Thoracic aorta (tissue), 2 donors: ENCODE measurements at places on chromosomes 12 and 14. TPM values are rescaled to one million over a fixed set of nuclear protein-coding genes. Genes with fewer than 3 reads are reported as not detected.

DNA sequence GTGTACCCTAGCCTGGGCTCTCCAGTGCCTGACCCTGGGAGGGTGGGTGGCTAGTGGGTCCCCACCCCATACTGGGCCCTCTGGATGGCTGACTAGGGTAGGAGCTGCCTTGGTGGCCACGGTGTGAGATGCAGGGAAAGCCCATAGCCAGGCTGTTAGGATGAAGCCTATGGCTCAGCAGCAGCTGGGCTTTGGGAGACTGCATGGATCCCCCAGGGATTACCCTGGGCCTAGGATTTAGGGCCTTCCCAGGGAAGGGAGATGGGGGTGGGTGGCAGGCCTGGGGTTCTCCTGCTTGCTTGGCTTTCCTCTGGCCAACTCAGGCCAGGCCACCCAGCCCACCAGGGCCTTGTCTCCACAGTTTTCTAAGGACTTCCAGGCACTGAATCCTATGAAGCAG lies 6.3 kb downstream of the GSTZ1 start:
- no peaks in the 10 kb centered on the region for H3K36me3 ChIP-seq
- DNase-seq, result no peak
- no peak overlapping the region for H3K27ac ChIP-seq
- peaks cover 6% of the 10 kb centered on the region for H3K4me1 ChIP-seq
- H3K27me3 ChIP-seq, result no peaks in the 10 kb centered on the region
- H3K4me3 ChIP-seq, result no peak overlapping the region

GRCh38 chr12:110048242-110049027 lies at the start of gene C12orf76:
TSS of gene C12orf76 (minus strand) at chr12:110048522. CDS start at chr12:110048495, 27 bp downstream.
- peak within 1 kb of the TSS; percentile 72 for H3K4me3 ChIP-seq
- peaks cover 20% of the 10 kb centered on the region for H3K4me1 ChIP-seq
- no peaks in the 10 kb centered on the region for H3K27me3 ChIP-seq

The CD4 gene
- 22.3 TPM for total RNA-seq

GRCh38 chr12:9049520-9050133 lies 60.3 kb downstream of the KLRG1 start:
- H3K36me3 ChIP-seq, result no peaks in the 10 kb centered on the region
- DNase-seq, result no peak
- H3K4me1 ChIP-seq, result no peaks in the 10 kb centered on the region
- H3K27me3 ChIP-seq, result no peaks in the 10 kb centered on the region
- no peak overlapping the region for H3K4me3 ChIP-seq

GRCh38 chr12:94460616-94460959 lies 921 bp upstream of the CEP83 start:
- peaks cover 25% of the 10 kb centered on the region for H3K4me1 ChIP-seq
- H3K36me3 ChIP-seq, result no peaks in the 10 kb centered on the region
- H3K4me3 ChIP-seq, result peak overlapping the region; percentile 93

GRCh38 chr14:99612071-99612737 lies 8.2 kb upstream of the CCDC85C start:
- H3K27me3 ChIP-seq, result no peaks in the 10 kb centered on the region
- H3K4me1 ChIP-seq, result no peaks in the 10 kb centered on the region

GRCh38 chr14:23284654-23285529 lies 1.0 kb downstream of the HOMEZ start:
- no peaks in the 10 kb centered on the region for H3K36me3 ChIP-seq
- H3K4me3 ChIP-seq, result peak overlapping the region; percentile 94
- H3K4me1 ChIP-seq, result peaks cover 20% of the 10 kb centered on the region
- H3K27me3 ChIP-seq, result no peaks in the 10 kb centered on the region
- H3K27ac ChIP-seq, result peak overlapping the region; percentile 97
- DNase-seq, result no peak

DNA sequence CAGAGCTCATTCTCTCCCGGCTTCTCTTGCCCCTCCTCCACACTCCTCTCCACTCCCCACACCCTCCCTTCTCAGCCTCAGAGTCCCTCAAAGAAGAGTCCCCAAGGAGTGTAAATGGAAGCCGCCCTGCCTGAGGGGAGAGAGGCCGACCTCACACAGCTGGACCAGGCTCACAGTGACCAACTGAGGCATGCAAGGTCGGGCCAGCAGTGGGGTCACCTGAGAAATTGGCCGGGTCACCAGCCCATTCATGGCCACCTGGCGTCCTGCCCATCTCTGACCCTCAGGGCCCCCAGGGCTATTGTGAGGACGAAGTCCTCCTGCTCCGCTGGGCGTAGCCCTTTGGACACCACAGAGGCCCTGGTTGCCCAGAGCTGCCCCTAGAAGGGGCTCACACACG lies 49.5 kb upstream of the NUAK1 start:
- no peaks in the 10 kb centered on the region for H3K36me3 ChIP-seq
- no peak for DNase-seq
- no peak overlapping the region for H3K27ac ChIP-seq
- H3K27me3 ChIP-seq, result no peaks in the 10 kb centered on the region

The CACNA1C gene
- 127 TPM for total RNA-seq

The NXPH4 gene
- 0.81 TPM for total RNA-seq

GRCh38 chr12:31959701-31960391 lies 631 bp downstream of the RESF1 start:
- H3K4me3 ChIP-seq, result peak overlapping the region; percentile 87
- H3K36me3 ChIP-seq, result no peaks in the 10 kb centered on the region
- H3K4me1 ChIP-seq, result peaks cover 36% of the 10 kb centered on the region
- peak; percentile 15 for DNase-seq
- peak overlapping the region; percentile 72 for H3K27ac ChIP-seq
